ENCODE measurements at places on chromosomes 4 and X.

DNA sequence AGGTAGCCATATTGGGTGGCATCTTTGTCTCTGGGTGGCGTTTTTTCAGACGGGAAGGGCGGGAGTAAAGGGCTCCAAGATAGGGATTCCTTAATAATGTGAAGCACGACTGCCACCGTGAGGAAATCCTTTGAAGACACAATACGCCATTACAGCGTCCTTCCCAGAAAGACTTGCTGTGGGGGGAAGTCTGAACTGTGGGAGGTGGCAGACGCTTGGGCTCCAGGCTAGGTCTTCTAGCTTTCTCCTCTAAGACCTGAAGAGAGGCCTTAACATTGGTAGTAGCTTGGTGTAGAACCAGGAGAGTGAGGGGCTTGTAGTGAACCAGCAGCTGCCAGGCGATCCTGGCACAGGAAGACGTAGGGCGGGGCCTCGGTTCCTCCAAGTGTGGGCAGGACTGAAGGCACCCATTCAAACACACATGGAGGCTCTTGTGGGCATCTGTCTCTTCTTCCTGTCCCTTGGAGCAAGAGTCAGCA lies 197.3 kb downstream of the OR13H1 start:
- no peak for DNase-seq

DNA sequence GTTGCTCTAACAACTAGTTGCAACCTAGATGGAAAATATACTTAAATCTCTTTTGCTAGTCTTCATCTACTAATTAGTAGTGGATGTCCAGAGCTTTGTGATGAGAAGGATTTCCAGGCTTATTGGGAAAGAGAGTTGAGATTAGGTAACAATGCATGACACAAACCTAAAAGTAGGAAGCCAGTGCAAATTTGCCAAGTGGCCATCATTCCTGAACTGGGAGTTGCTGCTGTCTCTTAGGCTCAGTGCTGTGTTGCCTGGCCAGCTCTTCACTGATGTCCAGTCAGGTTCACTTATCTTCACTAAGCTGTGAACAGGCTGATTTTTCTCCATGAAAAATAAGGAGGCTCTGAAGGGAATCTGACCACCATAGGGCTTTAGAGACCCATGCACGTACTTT lies 105.6 kb upstream of the AMOT start:
- DNase-seq: no peak

DNA sequence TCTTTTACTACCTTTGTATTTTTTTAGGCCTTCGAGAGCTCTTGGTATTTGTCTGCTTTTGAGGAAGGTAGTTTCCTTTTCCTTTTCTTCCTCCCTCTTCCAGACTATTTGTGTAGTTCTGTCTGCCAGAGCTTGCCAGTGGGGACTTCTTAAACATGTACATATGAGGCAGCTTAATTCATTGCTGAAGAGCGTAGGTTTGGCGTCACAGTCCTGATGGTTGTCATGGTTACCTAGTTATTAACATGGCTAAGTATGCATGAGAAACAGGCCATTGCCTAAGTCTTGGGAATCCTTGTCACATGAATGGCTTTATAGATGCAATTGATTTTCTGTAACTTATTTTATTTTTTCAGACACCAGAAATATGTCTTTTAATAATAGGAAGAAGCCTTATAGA lies 48.5 kb upstream of the ARMCX2 start:
- no peak for DNase-seq

GRCh38 chrX:108348525-108348924 lies 89.7 kb downstream of the COL4A6 start:
- no peak for DNase-seq

DNA sequence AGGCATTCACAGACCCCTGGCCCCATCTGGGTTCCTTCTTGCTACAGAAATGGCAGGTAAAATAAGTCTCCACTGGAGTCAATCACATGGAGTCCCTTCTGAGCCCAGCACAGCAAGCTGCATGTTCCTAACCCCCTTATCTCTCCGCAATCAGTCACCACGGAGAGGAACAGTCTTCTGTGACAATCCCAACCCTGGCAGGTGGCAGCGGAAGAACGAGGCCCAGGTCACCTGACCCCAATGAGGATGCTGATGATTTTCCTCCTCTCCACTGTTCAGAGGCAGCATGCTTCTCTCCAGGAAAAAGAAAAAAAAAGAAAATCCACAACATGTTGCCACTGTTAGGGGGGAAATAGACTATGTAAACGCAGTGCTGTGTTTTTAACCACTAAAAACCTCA lies 50.1 kb downstream of the TSPAN5 start:
- DNase-seq: peak; percentile 56

DNA sequence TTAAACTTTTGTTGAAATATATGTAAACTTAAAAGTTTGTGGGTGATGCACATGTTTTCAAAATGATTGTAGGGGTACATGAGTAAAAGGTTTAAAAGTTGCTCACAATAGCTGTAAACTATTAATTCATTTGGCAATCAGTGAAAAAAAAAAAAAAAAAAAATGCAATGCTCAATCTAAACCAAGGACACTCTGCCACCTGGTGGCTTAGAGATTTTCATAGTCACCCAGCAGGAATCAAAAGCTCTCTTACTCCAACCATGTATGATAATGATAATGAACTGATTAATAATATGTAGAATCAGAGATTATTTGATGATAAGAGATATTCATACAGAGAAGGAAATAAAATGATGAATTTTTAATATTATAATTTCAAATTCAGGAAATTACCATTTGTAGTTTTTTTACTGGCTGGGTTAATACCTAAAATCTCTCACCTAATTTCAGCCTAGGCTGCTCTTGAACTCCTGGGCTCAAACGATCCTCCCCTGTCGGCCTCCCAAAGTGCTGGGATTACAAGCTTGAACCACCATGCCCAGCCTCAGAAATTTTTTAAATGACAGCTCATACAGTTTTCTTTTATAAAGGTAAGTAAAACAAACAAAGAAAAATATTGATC lies 46.9 kb upstream of the SLC25A4 start:
- peak; percentile 50 for DNase-seq

DNA sequence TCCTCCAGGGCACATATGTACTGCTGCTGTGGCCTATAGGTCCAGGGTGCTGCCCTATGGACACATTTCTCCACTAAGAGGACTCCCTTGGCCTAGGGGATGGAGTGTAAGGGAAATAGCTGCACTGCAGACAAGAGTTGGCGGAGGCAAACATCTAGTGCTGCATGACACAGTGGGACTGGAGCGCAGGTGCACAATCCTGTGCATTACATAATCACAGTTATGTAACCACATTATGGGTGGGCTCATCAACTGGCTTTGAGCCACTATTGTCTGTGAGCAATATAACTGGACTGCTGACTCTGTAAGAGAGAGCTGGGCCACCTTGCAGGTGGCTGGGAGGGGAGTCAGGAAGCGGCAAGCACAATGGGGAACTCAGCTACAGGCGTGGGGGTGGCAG lies 3.2 kb upstream of the TIGD2 start:
- peak; percentile 33 for DNase-seq

DNA sequence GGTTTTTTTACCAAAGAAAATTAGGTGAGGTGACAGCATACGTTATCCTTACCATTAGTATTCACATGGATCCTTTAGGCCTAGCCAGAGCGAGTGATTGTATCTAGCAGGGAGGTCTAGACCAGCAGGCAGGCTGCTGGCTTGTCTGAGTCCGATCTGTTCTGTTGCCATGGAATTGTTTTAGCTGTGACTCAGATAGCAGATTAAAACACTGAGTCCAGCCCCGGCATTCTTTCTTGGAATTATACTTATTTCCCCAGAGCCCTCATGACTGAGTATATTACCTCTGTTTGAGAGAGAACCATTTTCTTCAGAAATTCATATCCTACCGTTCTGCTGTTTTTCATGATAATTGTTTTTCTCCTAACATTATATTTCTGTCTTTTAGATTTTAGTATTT lies 37.4 kb downstream of the OCRL start:
- DNase-seq: peak; percentile 23

DNA sequence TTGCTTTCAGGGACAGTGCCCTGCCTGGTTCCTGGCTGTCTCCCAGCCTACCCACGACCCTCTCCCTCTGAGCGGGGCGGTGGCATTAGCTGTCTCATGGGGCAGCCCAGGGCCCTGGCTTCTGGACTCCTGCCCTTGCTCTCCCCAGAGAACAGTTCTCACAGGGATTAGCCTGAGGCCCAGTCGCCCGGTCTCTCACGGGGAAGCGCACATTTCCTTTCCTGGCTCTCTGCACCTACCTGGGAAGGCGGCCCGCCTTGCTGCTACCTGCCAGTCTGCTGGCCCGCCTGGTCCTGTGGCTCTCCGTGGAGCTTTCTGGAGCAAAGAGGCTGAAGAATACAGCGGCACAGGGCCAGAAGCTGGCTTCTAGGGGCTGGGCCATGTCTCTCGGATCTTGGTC lies 128.4 kb downstream of the FHDC1 start:
- DNase-seq: no peak

GRCh38 chr4:140012688-140013486 lies 141.1 kb downstream of the MAML3 start:
- peak; percentile 80 for DNase-seq

GRCh38 chr4:2714061-2714770 lies 41.9 kb downstream of the TNIP2 start:
- DNase-seq: peak; percentile 13

- DNase-seq: peak; percentile 18
These were observed 73.1 kb downstream of the CXXC4 start for GRCh38 chr4:104421566-104421965.

DNA sequence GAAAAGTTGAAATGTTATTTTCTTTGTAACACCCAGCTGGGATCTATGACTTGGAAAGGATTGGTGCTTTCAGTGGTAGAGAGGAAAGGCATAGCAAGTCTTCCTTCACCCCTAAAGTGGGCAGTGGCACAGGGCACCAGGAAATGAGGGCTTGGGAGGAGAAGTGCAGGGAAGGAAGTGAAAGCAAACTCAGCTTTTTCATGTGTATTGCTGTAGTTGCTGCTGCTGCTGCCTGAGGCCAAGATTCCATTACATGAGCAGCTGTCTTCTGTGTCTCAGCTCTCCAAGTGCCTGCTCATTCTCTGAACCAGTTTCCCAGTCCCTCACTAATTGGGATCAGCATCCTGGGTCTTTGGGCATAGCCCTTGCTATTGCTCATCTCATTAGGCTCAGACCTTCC lies 2.6 kb downstream of the HCCS start:
- DNase-seq: no peak

GRCh38 chrX:40100141-40100536 lies 2.4 kb upstream of the BCOR start:
- DNase-seq: peak; percentile 29

DNA sequence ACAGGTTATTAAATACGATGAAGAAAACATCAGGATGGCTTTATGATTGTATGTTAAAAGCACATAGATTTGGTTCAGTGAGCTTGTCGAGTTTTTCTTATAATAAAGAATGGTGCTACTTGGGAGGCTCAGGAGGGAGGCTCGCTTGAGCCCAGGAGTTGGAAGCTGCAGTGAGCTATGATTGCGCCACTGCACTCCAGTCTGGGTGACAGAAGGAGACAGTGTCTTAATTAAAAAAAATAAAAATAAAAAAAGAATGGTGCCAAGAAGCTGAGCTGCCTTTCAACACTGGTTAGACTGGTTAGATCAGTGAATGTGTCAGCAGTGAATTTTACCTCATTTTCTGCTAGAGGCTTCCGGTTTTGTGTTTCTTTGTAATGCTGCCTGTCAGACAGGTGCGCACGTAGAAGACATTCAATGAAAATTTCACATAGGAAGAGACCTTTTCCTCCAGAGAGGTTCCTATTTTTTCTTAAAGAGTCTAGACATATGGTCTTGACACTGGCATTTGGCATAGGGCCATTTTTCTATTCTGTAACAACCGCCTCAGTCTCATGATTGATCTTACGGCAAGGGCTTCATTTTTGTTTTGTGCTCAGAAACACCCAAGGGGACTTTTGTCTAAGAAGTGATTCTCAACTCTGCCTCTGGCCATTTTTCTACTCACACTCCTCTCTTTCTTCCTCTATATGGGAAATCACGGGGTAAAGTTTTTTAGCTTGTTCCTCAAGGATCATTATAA lies 15.0 kb upstream of the ARSF start:
- no peak for DNase-seq

- no peak for DNase-seq
These were observed 988.3 kb upstream of the LCORL start for GRCh38 chr4:19009881-19010280.

- no peak for DNase-seq
These were observed 53.8 kb downstream of the SYNPO2 start for GRCh38 chr4:118942465-118942864.

- DNase-seq: no peak
These were observed 72.8 kb downstream of the KIT start for GRCh38 chr4:54730581-54730980.

GRCh38 chr4:86935853-86936733 lies 1.3 kb downstream of the AFF1 start:
- peak; percentile 90 for DNase-seq

- no peak for DNase-seq
These were observed 1454.8 kb downstream of the RPA4 start for GRCh38 chrX:98338544-98338943.

- DNase-seq: peak; percentile 86
These were observed 814 bp upstream of the RBM47 start for GRCh38 chr4:40630335-40631021.

DNA sequence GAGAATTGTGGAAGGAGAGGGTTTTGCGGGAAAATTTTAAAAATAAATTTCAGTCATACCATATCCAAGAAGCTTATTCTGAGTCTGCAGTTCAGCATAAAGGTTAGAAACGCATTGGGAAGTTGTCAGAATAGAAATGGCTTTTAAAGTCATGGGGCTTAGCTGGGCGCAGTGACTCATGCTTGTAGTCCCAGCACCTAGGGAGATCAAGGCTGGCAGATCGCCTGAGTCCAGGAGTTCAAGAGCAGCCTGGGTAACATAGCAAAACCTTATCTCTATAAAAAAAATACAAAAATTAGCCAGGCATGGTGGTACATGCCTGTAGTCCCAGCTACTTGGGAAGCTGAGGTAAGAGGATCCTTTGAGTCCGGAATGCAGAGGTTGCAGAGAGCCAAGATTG lies 3.9 kb upstream of the PLA2G12A start:
- DNase-seq: no peak

GRCh38 chr4:152430507-152430906 lies 105.4 kb downstream of the FBXW7 start:
- DNase-seq: no peak

GRCh38 chr4:180828455-180829018 lies 1414.7 kb upstream of the TENM3 start:
- DNase-seq: peak; percentile 37

DNA sequence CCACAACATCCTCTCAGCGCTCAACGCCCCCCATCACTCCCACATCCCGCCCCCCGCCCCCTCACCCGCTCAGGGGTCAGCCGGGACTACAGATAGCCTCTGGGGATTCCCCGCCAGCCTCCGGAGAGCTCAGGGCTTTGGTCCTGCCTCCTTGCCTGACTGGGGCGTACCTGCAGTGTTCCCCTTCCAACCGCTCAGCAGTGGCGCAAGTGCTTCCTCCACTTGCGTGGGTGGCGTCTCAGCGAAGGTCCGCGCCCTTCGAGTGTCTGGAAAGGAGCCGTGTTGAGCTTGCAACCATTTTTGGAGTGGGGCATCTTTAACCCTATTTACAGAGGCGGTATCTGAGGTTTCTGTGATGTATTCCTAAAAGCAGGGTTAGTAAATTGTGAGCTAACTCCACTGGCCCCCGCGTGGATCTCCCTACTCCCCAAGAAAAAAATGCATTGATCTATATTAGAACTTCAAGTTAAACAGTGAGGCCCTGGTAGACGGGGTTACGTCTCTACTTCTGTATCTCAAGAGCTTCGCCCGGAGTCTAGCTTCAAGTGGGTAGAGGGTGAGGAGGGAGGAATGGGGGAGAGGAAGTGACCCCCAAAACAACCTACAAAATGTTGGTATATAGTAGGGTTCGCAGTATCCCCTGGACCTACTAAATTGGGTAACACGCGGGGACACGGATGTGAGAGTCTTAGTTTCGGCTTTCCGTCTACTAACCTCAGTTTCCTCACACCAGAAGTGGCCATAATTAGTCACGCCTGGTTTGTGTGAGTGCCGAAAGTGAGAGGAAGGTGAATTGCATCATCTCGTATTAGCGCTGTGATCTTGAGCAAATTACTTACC lies 16.1 kb downstream of the NKX3-2 start:
- peak; percentile 9 for DNase-seq
